ENCODE measurements at places on chromosomes 3 and 15. TPM values are rescaled to one million over a fixed set of nuclear protein-coding genes. Genes with fewer than 3 reads are reported as not detected.

- no peak for DNase-seq
Observed at GRCh38 chr3:24490151-24490550, 4.5 kb downstream of the THRB start.

GRCh38 chr3:88713233-88713691 lies 394.2 kb upstream of the EPHA3 start:
- DNase-seq, result no peak

DNA sequence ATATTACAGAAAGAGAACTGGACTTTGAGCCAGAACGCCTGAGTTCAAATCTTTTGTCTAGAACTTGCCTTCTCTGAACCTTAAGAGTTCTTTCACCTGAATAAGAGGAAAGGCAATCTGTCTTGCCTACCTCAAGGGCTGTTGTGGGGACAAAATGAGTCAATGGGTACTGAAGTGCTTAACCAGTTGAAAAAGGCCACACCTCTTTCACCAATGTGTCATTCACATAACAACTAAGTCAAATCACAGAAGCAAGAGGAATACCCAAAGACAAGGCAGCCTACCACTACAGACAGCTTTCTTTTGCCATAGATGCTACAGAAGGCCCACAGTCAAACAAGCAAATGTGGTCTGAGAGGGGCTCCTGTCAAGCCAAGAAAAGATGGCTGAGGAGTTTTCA lies 39.7 kb downstream of the NBEAL2 start:
- DNase-seq, result no peak

The SERPINI2 gene
- not detected for total RNA-seq

GRCh38 chr15:101561584-101561906 lies 72.0 kb upstream of the PCSK6 start:
- DNase-seq, result no peak

- no peak for DNase-seq
Observed at GRCh38 chr3:48068886-48069285, 52.7 kb upstream of the MAP4 start.

The IL17RC gene
- total RNA-seq, result 22.5 TPM

Measured in G401 (cell line).